ENCODE measurements at places on chromosomes 3 and 15.

GRCh38 chr3:28836199-28836598 lies 444.7 kb upstream of the RBMS3 start:
- DNase-seq, result peak; percentile 17

DNA sequence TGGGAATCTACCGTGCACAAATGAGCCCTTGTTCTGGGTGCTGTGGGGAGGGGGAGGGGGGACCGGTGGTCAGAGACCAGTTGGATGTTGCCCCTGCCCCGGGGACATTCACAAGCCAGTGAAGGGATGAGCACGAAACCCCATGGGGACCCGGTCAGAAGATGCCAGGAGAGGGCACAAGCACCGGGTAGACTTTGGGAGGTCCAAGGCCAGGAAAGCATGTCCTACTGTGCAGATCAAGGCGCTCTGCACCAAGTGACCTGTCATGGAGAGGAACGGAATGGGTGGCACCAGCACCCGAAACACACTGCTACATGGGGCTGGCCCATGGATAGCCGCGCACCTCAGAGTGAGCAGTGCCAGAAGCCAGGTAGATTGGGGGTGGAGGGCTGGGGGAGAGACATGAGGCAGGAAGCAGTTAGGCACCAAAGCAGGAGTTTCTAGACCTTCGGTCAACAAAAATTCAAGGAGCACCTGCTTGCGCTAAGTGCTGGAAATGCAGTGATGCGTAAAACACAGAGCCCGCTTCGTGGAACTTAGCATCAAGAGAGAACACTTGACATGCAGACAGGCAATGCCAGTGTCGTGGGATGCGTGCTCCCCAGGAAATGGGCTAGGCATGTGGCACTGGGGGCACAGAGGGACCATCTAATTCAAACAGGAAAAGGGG lies 99.1 kb downstream of the CPN2 start:
- no peak for DNase-seq

GRCh38 chr3:71511037-71511436 lies 72.5 kb downstream of the FOXP1 start:
- DNase-seq, result peak; percentile 69

GRCh38 chr15:66846811-66847210 lies 144.8 kb downstream of the SMAD6 start:
- DNase-seq, result no peak

DNA sequence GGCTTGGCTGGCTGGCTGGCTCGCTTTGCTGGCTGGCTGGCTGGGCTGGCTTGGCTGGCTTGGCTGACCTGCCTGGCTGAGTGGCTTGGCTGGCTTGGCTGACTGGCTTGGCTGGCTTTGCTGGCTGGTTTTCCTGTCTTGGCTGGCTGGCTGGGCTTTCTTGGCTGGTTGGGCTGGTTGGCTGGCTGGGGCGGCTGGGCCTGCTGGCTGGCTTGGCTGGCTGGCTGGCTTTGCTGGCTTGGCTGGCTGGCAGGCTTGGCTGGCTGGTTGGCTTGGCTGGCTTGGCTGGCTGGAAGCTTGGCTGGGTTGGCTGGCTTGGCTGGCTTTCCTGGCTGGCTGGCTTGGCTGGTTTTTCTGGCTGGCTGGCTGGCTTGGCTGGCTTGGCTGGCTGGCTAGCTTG lies 435.6 kb downstream of the GOLGA6L6 start:
- peak; percentile 1 for DNase-seq

- peak; percentile 29 for DNase-seq
Observed at GRCh38 chr3:16427103-16427965, 86.2 kb downstream of the RFTN1 start.

GRCh38 chr15:93087825-93088199 lies 1.2 kb downstream of the RGMA start:
- peak; percentile 85 for DNase-seq

DNA sequence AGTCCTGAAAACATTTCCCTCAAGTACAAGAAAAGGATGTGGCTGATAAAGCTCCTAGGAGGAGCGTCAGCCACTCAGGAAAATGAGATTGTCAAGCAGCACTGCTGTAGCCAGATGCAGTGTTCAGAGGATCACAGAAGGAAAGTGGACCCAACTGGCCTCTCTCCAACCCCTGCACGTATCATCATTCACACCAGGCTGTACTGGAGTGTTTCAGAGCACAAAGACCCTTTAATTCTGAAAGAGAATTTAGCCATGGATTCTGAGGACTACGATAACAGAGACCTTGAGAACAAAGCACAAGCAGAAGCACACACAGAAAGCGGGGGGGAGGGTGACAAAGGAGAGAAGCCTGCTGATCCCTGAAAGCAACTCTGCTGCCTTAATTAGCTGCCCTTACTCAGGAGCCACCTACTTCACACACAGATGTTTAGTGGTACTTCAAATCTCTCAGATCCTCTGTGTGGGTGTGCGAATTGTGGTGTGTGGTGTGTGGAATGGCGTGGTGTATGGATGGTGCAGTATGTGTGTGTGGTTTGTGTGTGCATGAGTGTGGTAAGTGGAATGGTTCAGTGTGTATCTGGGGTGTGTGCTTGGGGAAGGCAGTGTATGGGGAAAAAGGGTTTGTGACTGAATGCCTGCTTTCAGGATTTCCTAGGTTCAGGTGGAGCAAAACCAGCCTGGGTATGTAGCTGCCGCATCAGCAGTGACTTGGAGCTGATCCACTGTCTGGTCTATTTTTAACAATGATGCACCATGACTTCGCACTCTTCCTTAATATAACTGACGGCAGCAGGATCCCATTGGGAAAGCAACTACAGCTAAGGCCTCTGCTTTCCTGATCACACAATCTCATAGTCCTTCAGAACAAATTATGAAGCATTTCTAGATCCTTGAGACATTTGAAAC lies 192.5 kb downstream of the RSL24D1 start:
- DNase-seq, result no peak

GRCh38 chr15:79410237-79410636 lies 21.9 kb upstream of the MINAR1 start:
- no peak for DNase-seq

DNA sequence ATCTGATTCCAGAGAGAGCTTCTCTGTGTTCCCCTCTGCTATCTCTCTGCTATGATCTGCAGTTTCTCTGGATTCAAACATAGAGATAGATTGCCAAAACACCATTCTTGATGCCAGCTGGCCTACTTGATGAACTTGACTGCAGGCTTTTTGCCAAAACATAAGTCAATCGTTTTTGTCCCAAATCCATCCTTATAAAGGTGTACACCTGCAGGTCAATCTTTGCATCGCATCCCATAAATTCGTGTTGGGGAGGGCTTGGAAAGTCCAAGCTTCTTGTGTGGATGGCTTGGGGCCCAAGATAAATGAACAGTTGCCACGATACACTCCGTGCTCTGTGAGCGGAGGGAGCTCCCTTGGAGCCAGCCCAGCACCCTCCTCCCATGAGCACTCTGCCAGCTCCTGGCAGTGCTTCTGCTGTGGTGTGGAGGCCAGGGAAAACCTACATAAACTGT lies 2.7 kb downstream of the CERS3 start:
- no peak for DNase-seq

DNA sequence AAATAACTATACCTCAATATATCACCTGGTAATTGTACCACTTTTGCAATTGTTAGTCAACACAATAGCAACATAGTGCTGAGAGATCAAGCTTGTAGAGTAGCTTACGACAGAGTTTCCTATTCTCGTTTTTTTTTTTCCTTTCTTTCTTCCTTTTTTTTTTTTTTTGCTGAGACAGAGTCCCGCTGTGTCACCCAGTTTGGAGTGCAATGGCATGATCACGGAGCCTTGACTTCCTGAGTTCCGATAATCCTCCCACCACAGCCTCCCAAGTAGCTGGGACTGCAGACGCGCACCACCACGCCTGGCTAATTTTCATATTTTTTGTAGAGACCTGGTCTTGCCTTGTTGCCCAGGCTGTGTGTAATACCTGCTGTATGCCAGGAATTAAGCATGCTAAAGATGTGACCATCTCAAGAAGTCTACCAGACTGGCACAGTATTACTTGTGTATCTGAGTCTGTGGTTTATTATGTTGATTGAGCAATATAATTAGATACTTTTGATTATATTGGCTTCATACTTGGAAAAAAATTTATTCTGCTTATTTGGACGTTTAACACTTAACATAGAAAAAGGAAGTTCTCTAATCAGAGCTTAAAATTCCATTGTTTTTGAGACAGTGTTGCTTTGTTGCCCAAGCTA lies 3.0 kb downstream of the SELENOT start:
- no peak for DNase-seq

GRCh38 chr15:99635794-99636193 lies 70.0 kb downstream of the MEF2A start:
- DNase-seq, result peak; percentile 76

- no peak for DNase-seq
Observed at GRCh38 chr3:126105691-126106187, 21.8 kb upstream of the SLC41A3 start.

DNA sequence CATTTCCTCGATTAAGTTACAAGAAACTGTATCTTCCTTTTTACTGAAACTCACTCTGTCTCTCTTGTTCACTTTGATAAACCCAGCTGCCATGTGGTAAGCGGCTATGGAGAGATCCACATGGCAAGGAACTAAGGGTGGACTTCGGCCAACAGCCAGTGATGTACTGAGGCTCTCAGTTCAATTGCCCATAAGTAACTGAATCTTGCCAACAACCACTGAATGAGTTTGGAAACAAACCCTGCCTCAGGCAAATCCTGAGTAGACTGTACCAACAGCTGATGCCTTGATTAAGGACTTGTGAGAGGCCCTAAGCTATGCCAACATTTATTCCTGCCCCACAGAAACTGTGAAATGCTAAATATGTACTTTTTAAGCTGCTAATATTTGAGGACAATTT lies 433.5 kb downstream of the PLOD2 start:
- DNase-seq, result no peak

- DNase-seq, result peak; percentile 87
Observed at GRCh38 chr15:45118131-45118588, 4.0 kb downstream of the DUOXA2 start.

DNA sequence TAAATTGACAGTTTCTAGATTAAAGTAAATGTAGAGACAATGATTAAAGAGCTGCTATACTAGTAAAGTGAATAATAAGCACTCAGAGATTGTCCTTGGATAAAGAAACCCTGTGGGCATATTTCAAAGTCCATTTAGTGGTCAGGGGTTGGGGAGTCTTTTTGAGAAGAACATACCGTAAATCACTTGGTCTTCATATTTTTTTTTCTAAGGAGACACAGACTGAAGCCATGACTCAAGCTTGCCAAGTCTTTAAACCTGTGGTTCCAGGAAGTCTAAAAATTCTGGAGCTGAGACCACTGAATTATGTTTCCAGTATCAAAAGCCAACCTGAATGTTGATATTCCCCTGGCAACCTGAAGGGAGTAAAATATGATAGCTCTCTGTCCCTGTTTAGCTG lies 171.0 kb downstream of the TPRG1 start:
- DNase-seq, result no peak

GRCh38 chr15:90086868-90087268 lies 15.4 kb downstream of the IDH2 start:
- peak; percentile 50 for DNase-seq

DNA sequence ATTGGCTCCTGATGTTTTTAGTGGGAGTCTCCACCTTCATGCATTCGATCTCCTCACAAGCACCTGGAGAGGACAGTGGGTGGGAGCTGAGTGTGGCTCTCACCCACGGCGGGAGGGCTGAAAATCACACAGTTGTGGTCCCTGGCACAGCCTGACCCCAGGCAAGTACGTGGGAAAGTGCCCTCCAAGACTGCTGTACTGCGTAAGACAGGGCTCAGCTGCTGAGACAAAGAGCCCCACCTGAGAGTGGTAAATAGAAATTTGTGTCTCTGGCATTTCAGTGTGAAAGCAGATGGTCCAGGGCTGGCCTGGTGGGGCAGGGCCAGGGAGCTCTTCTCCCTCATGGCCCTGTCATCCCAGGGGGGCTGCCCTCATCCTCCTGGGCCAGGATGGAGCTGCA lies 77.4 kb upstream of the IQSEC1 start:
- no peak for DNase-seq

DNA sequence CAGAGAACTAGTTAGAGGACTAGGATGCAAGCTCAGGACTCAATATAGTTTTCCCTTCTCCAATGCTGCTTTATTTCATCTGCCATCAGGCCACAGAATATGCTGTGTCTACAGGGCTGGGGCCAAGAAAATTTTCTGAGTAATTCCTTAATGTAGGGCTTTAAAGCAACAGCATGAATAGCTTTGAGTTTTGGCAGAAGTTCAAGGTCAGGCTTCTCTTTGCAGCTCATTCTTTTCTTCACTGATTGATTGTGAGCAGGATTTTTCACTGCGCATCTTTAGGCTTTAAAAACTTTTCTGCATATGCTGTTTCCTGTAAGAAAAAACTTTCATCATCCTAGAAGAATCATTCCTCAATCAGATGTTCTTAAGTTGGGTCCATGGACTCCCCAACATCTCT lies 4.6 kb downstream of the TMEM108 start:
- no peak for DNase-seq

- DNase-seq, result no peak
Observed at GRCh38 chr3:120326784-120327183, 22.4 kb downstream of the LRRC58 start.

- DNase-seq, result no peak
Observed at GRCh38 chr3:71225951-71226564, 357.5 kb downstream of the FOXP1 start.

- DNase-seq, result no peak
Observed at GRCh38 chr3:29686889-29687592, 406.2 kb downstream of the RBMS3 start.

DNA sequence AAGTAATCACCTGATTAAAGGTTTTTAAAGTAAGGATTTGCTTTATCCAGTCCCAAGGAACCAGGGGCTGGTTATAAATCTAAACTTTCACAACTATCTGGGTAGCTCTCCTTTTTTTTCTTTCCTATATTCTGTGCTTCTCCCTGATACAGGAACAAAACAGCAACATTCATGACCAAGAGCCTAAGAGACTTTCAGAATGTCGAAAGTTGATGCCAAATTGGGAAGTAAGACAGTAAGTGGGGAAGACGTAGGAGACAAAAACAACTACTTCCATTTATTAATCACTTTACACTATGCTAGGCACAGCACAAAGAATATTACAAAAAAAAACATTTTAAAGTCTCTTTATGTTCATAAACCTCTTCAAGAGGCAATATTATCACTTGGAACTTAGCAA lies 211.6 kb downstream of the MAGI1 start:
- no peak for DNase-seq

- peak; percentile 69 for DNase-seq
Observed at GRCh38 chr15:73637527-73637926, 4.3 kb upstream of the NPTN start.

DNA sequence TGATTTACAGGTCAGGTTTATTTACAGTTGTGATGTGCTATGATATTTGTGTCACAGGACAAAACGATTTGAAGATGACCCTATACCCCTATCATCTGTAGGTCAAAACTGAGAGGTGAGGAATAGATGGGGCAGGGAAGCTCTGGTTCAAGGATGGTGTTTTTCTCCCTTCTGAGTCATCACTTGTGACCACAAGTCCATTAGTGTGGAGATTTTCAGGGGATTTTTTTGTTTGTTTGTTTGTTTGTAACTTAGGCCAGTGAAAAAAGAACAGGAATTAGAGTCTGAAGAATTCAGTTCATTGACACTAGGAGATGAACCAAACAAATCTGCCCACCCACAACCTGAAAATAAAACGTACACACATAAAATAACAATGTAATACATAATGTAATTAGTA lies 62.7 kb upstream of the FAM98B start:
- no peak for DNase-seq
